ENCODE measurements at places on chromosomes 1 and 21. TPM values are rescaled to one million over a fixed set of nuclear protein-coding genes. Genes with fewer than 3 reads are reported as not detected.
A peak's percentile ranks its signal among the peaks of the same experiment; 100 is the strongest.

DNA sequence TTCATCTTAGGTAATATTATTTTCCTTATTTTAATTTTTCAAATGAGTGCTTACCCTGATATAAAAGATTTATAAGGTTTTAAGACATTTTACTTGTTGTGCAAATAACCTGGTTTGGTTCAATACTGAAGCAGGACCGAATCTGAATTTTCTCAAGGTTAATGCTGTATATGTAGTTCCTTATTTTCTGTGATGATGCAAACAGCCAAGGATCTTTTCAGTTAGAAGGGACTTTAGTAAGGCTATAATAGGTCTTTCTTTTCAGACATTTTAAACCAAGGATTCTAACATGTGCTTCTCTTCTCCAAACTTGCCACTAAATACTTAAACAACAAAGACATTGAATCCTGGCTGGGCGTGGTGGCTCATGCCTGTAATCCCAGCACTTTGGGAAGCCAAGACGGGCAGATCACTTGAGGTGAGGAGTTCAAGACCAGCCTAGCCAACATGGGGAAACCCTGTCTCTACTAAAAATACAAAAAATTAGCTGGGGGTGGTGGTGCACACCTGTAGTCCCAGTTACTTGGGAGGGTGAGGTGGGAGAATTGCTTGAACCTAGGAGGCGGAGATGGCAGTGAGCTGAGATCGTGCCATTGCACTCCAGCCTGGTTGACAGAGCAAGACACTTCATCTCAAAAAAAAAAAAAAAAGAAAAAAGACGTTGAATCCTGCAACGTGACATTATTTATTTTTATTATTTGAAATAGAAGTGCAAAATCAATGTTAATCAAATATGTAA is 3.2 kb upstream of the ARPC5 start:
- no peak for DNase-seq

DNA sequence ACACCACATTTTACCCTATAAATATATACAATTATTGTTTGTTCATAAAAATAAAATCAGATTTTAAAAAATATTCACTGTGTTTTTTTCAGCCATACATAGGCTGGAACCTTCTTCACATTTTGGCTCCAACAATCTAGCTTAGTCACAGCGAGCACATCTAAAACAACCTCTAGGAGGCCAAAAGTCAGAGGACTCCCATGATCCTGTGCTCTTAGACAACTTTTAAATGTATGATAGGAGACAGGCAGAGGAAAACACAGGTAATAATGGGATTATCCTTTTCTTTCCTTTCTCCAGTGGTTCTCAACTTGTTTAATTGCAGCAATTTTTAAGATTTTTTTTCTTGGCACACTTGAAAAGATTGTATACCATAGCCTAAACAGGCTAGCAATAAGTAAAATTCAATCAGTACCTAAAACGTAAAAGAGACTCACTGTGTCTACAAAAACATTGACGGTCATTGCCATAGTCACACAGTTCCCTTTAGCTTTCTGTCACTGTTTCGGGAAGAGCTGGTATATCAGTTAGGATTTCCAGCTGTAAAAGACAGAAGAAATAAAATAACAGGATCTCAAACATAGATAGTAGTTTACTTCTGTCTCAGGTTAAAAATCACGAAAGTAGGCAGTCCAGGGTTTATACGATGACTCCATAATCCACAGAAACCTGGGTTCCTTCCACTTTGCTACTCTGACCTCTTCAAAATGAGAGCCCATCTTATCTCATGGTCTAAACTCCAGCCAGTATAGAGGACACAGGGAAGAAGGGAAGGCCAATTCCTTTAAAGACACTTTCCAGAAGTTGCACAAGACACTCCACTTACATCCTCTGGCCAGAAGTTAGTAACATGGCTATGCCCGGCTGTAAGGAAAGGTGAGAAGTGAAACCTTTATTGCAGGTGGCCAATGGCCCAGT is 39.2 kb upstream of the CR1L start:
- DNase-seq: no peak

DNA sequence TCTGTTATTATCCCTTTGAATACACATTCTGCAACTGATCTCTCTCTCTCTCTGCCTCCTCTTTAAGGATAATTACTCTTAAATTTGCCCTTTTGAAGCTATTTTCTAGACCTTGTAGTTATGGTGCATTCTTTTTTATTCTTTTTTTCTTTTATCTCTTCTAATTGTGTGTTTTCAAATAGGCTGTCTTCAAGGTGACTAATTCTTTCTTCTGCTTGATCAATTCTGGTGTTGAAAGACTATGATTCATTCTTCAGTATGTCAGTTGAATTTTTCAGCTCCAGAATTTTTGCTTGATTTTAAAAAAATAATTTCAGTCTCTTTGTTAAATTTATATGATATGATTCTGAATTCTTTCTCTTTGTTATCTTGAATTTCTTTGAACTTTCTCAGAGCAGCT is 95.6 kb upstream of the GPR52 start:
- DNase-seq: peak; percentile 61

DNA sequence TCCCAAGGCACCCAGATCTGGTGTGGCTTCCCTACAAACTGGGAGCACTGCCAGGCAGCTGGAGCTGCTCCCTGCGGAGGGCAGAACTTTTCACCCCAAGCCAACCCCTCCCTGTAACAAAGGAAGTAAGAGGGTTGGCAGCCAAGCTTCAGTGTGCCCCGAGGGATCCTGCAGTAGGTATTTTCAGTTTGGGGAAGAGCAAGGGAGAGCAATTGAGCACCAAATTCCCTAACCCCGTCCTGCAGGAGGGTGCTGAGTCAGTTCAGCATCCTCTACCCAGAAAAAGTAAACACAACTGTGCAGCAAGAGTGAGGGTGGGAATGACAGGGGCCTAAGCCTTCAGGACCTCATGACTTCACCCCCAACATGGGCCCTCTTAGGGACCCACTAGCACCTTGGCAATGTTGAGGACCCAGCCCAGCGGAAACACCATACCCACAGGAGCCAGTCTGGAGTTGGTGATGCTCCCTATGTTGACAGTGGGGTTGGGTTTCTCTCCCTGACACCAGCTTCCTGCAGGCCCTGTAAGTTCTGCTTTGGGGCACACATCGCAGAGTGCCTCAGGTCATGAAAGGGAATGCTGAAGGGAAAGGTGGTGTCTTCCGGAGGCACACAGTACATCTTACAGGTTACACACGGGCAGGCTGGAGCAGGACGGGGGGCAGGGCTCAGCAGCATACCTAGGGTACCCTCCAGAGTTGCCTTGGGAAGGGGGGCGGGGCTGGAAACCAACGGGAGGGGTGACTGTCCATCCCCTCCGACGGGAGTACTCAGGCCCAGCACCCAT is 14.8 kb downstream of the SH3BP5L start:
- DNase-seq: no peak

The MX2 gene
- 0.26 TPM for total RNA-seq

GRCh38 chr1:64624218-64624713 is 120.6 kb upstream of the RAVER2 start:
- DNase-seq: peak; percentile 64

- DNase-seq: no peak
These were observed 7.1 kb upstream of the RGS18 start for GRCh38 chr1:192151176-192151575.

- DNase-seq: peak; percentile 48
These were observed 9.4 kb downstream of the MORN1 start for GRCh38 chr1:2381741-2382620.

DNA sequence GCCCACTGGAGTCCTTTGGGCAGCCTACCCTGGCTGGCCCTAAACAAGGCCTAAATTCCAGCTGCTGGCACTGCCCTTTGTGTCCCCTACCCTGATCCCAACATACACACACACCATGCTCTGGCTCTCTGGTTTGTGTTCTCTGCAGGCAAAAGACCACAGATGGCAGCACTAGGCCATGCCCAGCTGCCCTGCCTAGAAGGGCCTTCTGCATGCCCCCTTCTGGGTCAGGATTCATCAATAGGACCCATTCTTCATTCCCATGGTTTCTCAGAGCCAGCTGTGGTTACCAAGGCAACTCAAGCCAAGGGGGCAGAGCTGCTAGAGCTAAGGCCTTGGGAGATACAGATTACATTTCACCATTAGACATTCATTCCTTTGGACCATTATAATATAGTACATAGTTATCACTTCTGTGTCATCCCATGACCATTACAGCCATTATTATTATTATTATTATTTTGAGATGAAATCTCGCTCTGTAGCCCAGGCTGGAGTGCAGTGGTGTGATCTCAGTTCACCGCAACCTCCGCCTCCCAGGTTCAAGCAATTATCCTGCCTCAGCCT is 17.5 kb downstream of the ASAP3 start:
- DNase-seq: no peak

DNA sequence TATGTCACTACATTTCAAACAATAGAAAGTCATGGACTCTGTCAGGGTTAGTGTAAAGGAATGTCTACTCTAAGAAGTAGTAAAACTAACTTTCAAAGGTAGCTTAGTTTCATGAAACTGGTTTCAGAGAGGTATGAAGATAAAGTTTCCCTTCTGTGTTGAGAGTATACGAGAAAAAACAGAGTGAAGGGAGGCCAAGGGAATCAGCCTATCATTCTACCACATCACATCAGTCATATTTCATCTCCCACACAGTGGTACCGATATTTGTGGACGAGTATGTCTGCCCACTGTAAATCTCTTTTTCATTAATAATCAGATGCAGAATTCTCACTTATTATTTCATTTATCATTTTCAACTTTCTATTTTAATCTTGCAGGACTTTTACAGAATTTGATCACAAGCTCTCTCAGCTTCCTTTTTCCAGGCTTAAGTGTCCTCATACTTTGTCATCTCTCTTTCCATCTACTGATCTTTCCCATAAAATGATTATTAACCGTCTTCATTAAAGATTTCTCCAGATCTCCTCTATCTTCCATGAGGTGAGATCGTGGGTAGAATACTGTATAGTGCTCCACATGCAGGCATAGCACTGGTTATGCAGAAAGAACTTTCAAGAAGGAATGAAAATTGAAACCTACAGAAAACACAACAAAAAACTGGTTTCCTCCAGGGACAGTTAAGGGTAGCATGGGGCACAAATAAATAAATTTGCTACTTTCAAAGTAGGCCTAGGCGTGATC is 11.5 kb upstream of the IFI16 start:
- no peak for DNase-seq

- no peak for DNase-seq
These were observed 84.7 kb downstream of the WLS start for GRCh38 chr1:68147534-68148171.

DNA sequence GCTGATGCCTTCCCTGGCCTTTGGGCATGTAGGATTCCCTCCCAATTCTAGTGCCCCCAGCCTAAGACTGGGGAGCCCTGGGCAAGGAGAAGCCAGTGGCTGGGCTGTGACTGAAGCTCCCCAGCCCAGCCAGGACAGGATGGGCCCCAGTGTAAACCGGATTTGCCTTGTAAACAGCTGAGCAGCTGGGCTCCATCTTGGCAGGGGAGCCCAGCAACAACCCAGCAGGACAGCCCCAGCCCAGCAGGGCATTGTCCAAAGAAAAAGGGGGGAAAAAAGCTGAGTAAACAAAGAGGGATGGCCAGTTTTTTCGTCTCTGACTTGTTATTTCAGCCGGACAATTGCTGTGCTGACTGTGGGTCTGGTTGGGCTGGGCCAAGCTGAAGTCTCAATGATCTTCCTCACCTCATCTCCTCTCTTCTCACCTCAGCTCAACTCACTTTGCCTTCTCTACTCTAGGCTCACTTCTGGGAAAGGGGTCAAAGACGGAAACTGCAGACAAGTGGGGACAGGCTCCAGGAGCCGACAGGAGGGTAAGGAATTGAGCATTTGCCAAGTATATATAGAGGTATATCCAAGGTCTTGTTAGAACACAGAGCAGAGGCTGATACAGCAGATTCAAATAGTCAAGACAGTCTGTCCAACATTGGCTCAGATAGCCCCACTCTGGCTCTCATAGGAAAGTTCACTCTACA is 97.7 kb downstream of the TMEM53 start:
- peak; percentile 77 for DNase-seq

DNA sequence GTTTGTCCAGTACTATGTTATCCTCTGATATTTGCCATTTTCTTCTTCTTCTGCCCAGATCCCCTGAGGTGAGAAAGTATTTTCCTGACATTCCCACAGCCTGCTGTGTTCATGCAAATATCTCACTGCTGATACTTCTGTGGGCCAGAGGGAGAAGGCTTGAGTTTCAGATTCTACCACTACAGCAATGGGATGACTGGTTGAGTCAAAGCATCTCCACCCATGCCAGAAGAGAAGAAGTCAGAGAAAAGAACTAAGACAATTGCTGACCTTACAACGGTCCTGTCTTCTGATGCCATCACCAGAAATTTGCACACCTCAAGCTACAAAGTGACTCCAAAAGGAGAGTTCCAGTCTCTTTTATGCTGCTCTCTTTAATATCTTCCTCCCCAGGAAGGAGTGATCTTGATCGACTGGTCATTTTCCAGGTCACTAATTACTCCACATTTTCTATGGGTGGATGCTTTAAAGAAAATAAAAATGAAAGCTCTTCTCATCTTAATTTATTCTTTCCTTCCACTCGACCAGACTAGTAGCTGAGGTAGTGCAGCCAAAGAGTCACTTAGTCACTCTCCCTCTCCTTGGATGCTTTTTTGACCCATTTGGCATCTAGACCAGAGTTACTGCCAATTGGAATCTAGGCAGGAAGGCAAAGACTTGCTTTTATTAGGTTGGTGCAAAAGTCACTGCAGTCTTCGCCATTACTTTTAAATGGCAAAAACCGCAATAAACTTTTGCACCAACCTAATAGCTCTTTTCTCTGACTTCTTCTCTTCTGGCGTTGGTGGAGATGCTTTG is 195.1 kb downstream of the PTPRC start:
- no peak for DNase-seq

DNA sequence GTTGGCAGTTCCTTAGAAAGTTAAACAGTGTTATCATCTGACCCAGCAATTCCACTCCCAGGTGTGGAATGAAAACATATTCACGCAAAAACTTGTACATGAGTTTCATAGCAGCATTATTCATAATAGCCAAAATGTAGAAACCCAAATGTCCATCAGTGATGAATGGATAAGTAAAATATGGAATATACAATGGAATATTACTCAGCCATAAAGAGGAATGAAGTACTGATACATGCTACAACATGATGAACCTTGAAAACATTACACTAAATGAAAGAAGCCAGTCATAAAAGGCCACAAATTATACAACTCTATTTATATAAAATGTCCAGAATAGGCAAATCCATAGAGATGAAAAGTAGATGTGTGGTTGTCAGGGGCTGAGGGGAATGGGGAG is 53.5 kb downstream of the RRAGC start:
- no peak for DNase-seq
